ENCODE measurements at places on chromosomes 3 and 15.

GRCh38 chr3:28349469-28350000, 911 bp upstream of the AZI2 start:
- DNase-seq: no peak

DNA sequence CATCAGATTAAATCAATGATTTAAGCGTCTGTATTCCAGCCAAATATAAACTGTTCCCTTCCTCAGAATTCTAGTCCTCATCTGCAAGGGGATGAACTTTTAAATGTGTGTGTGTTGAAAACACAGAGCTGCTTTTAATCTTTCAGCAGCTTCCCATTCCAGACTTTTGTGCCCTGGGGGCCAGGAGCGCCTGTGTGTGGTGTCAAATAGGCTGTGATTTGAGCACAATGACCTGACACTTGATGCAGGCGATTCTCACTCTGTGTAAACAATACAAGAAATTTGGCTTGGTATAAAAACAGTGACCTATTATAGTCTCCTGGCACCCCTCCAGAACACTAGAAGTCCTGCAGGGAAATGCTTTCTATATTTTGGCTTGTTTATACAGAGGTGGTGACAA, 274.6 kb upstream of the ROPN1 start:
- DNase-seq: no peak

GRCh38 chr3:72213296-72214065, 428.5 kb upstream of the PROK2 start:
- no peak for DNase-seq

GRCh38 chr3:111904376-111905241, 45.5 kb downstream of the PHLDB2 start:
- DNase-seq: no peak

- DNase-seq: no peak
Observed at GRCh38 chr3:24714436-24714835, 219.8 kb upstream of the THRB start.

DNA sequence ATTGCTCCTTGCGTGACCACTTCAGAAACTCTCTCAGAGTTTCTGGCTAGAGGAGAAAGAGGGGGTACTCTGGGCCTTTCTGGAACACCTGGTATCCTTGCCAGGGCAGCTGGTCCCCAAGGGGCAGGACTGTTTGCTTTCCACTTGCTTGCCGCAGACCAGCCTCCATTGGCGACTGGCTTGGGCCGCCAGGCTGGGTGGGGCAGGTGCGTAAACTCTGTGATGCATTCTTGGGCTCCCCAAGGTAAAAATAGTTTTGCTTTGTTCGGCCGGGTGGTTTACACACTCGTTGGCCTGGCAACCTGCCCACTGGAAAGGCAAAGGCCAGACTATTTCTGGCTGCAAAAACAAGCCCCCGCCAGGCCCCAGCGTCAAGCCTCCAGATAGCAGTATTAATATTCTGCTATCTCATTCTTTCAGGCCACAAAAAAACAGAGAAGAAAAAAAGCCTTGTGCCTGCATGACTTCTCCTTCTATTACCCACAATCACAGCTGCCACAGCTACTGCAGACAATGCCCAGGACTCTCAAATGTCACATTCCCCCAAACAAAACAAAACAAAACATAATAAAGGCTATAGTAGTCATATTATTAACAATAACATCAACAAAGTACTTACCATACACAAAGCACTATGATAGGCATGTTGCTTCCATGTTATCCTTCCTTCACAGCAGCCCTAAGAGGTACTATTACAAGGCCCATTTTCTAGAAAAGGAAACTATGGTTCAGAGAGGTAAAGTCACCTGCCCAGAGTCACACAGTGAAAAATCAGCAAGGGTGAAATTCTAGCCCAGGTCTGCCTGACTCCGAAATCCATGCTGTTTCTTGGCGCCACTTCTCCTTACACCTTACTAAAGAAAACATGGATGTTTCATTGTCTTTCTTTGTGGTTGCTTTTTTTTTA, 14.0 kb upstream of the SSUH2 start:
- peak; percentile 86 for DNase-seq

DNA sequence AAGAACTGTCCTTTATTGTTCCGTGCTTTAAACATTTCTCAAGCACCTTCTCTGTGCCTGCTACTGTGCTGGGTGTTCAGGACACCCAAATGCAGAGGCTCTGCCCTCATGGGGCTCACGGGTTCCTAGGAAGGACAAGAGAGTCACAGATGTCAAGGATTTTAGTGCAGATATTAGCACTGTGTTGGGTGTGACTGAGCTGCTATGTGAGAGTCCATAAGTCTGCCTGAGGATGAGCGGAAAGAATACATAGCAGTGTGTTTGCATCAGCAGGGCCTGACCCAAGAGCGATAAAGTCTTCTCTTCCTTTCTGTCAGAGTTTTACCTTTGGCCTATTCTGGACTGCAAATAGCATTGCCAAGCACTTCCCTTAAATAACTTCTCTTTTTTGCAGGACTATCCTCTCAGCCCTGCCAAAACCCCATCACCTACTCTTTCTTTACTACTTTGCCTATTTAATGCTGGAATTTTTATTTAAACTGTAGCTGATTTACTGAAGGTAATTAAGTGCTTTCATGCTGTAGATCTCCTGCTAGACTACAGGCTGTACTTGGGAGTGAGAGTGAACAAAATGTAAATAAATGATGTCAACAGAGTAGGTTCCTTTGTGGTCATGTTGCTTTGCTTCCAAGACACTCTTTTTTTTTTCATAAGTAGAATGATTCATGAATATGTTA, 459.4 kb upstream of the TPRG1 start:
- DNase-seq: no peak

GRCh38 chr15:73150831-73151230, 98.6 kb downstream of the NEO1 start:
- DNase-seq: no peak

DNA sequence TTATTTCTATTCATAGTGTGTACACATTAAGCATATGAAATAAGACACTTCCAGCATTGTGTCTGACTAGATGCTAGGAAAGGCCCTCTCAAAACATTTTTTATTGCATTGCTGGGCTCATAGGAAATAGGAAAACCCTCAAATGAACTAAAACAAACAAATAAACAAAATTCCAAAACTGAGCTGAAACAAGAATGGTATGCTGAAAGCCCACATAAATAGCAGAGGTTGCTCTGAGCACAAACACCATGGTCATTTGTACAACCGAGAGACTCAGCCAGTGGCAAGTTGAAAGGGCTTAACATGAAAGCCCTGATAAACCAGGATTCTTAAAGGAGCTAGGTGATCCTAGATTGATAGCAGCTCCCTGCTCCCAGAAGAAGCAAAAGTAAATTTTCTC, 310.0 kb upstream of the WNT5A start:
- DNase-seq: no peak

DNA sequence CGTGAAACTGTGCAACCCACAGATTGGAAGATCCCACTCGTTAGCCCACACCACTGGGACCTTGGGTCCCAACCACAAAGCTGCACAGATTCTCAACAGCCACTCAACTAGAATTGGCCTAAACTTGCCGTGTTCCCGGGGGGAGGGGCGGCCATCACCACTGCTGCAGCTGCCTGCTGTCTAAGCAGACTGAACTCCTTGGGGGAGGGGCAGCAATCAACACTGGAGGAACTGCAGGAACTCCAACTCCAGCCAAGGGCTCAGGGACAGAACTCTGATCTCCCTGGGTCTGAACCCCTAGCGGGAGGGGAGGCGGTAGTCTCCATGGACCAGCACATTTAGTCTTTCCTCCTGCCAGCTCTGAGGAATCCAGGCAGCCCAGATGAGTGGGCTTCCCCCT, 205.9 kb downstream of the RSL24D1 start:
- DNase-seq: no peak

- peak; percentile 30 for DNase-seq
Observed at GRCh38 chr15:89002281-89002761, 85.9 kb upstream of the ABHD2 start.

DNA sequence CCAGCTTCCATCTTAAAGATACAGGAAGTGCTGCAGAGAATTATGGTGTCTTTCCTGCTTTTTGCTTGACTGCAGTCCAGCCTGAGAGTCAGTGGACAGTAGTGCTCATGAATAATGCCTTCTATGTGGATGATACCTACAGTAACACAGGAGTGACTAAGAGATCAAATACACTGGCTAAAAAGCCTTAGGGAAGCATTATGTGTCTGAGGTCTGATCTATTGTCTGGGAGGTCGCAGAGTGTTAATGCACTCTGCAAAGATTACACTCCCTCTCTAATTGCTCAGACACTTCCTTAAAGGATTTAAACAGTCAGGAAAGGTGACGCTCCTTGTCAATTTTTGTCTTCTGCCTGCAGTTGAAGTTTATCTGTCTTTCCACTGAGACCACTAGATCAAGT, 183.6 kb downstream of the MCTP2 start:
- no peak for DNase-seq

GRCh38 chr3:159301961-159302360, 500.1 kb downstream of the MFSD1 start:
- DNase-seq: no peak

GRCh38 chr3:159987291-159987711, 1.3 kb upstream of the IL12A start:
- no peak for DNase-seq

- DNase-seq: no peak
Observed at GRCh38 chr3:169493521-169494141, 169.9 kb downstream of the MECOM start.

- no peak for DNase-seq
Observed at GRCh38 chr3:149820183-149820582, 7.2 kb downstream of the RNF13 start.

- DNase-seq: no peak
Observed at GRCh38 chr3:136105044-136105443, 91.1 kb downstream of the MSL2 start.

DNA sequence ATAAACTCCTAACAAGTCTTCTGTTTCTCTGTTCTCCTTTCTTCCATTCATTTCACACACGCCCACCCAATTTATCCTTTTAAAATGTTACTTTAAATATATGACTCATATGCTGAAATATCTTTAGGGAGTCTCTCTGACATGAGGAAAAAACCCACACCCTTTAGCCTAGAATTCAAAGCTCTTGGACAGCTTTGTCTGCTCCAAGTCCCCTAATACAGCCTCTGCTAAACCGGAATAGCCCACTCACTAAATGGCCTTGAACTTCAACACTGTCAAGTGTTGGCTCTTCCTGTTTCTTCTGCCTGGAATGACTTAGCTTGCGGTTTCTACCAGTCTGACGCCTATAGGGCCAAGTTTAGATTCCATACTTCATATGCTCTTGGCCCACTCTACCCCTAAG, 3.3 kb upstream of the CD96 start:
- no peak for DNase-seq

DNA sequence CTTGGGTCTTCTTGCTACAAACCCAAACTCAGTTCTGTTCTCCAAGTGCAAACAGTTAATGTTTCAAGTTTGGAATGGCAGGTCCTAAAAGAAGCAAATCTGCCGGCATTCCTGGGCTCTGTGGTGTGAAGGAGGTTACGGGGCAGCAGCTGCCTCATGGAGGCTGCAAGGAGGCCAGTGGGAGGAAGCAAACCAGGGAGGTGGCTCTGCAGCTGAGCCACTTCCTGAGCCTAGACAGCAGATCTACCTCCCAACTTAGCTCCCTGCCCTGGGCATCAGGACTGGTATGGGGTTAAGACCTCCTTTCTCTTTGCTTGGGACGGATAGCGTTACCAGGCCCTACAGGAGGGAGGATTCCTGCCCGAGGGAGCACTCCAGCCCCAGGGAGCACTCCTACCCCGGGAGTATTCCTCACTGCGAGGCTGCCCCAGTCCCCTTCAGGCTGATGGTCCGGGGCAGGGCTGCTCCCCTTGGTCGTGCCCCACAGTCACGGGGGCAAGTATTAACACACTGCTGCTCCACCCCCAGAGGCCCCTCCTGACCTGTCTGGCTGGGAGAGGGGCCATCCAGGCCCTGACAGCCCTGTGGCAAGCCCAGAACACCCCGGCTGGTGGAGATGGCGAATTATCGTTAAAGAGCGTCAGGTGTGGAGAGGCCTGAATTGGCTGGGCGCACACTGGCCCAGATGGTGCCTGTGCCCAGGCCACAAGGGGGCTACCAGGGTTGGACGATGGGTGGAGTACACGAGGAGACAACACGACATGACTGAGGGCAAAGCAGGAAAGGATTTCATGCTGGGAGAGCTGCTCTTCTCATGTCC, 129.9 kb downstream of the ATP10A start:
- no peak for DNase-seq

- DNase-seq: no peak
Observed at GRCh38 chr3:140509534-140509933, 168.3 kb upstream of the TRIM42 start.

- no peak for DNase-seq
Observed at GRCh38 chr3:51934991-51935885, 6.5 kb downstream of the RRP9 start.

DNA sequence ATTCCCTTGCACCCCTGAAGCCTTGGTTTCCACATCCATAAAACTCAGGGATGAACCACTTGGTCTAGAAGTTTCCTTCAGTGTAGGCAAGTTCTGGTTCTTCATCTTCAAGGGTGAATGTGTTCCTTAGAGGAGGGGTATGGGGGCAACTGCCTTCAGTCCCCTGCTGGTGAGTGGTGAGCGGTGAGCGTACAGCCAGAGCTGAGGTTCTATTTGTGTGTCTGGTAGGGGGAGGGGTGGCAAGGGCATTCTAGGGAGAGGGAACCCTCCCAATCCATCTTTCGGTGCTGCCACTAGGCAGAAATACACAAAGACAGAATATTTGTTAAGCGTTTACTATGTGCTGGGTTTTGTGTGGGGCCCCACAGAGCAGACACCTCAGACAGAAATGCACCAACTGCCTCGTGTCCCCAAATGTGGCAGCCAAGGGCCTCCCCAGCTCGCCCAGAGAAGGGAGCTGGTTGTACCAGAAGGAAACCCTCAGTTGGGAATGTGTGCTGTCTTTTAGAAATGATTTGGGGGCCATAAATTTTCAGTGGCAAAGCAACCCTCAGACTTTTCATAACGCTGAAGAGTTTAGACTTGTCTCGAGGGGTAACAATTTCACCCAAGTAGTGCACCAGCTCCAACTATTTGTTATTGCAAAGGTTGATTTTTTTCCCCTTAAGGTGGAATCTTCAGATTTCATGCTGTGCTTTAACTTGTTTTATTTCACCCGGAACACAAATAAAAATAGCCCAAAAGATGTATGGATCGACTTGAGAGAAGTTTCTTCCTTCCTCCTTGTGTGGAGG, 137.6 kb downstream of the FBLN2 start:
- no peak for DNase-seq

DNA sequence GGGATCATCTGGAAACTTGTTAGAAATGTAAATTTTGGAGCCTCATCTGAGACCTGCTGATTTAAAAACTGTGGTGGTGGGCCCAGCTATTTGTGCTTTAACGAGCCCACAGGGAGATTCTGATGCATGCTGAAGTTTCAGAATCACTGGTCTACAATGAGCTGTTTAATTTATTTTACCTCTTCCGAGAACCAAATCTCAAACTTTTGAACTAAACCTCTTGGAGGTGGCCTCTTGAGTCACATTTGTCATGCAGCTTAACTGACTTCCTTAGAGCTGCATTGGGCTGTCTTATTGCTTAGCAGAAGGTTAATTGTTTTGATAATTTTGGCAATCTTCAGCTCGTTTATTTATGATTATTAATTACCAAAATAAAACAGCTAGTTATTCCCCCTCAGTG, 112.1 kb upstream of the NPHP3 start:
- DNase-seq: no peak

- no peak for DNase-seq
Observed at GRCh38 chr15:72998681-72999466, 53.4 kb upstream of the NEO1 start.
